ENCODE measurements at places on chromosomes 7 and 10.

- no peak for DNase-seq
Observed at GRCh38 chr10:69080226-69080625, 7.7 kb upstream of the SRGN start.

DNA sequence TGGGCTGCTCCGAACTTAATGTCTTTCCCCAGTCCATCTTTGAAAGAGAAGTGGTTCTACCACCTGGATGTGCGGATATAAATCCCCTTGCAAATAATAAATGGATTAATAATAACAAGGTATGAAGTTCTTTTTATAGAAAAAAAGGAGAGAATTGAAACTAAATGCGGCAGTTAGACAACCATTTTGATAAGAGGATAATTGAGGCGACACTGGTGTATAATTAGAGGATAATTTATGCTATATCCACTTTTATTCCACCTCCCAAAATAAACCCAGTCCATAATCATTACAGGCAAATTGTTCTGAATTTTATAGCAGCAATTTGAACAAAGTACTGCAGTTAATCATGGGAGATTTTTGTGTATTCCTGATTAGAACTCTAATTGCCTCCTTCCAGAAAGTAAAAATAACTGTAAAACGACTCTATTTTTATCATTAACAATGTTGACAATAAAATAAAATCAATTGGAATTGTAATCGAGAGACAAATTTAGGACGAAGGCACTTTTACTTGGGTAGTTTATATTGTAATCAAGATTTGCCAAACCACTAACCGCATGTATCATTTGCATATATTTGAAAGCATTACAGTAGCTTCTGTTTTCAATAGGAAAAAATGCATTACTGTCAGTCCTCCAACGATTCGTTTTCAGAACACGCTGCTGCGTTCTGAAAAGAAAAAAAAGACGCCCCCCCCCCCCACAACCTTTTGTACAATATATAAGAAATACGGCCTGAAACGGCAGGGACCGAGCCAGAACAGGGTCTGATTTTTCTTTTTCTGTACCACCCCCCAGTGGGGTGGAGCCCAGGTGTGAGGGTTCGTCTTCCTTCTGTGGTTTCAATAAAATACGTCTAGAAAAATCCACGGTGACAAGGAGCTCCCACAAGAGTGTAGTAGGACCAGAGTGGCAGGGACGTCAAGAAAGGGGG lies 838 bp upstream of the DLX6 start:
- DNase-seq = no peak

DNA sequence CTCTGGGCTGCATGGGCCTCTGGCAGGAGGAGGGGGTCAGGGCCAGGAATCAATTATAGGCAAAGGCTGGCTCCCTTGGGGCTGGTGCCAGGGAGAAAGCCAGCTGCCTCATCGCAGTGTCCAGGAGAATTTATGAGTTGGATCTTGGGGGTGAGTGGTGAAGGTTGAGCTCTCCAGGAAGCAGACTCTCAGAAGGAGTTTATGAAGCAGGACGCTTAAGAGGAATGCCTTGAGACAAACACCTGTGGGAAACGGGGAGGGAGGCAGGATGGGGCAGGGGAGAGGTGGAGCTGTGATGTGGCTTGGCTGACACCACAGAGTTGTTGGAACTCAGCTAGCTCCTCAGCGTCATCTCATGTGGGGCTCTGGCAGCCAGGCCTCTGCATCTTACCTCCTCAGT lies 428.5 kb downstream of the RPS24 start:
- no peak for DNase-seq

DNA sequence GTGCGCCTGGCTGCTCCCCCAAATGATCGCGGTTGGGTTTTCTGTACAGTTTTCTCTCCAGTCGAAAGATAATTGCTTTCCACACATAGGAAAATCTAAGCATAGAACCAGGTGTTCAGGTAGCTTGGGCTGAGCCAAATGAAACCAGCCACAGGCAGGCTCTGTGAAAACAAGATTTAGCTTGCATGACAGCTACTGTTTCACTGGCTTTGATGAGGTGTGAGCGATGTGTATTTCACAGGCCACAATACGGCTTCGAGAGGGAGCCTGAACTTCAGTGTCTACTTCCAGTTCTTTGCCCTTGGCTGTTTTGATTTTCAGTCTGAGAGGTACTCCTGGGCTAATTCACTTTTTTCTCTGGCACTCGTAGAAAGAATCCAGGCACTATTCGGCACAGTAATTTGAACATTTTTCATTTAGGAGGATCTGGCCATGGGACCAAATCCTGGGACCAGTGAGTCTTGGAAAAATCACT lies 110.5 kb downstream of the JCAD start:
- DNase-seq = no peak

- no peak for DNase-seq
Observed at GRCh38 chr7:33072471-33072870, 9.9 kb upstream of the NT5C3A start.

DNA sequence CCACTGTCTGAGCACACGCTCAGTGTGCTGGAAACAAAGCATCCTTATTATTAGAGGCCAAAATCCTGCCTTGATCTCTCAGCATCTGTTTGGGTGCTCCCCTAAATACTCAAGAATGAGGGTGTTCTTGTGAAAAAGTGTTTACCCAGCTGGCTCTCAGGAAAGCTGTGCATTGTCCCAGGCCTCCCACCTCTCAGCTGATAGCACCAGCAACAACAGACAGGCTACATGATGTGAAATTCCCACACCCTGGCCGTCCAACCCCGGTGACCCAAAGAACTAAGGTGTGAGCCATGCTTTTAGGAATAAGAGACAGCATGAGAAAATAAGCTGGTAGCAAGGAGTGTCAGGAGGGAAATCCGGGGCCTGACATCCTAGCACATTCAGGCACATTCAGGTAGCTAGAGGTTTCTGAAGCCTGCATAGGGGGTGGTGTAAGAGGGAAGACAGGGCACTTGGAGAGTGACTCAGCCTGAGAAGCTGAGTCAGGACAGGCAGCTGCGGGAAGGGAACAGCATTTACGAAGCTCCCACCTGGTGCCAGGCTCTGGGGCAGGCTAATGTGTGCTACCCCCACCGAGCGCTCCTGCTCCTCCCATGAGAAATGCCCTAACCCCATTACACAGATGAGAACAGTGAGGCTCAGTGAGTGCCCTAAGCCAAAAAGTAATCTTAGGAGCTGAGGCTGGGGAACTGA lies 205.6 kb downstream of the GRID1 start:
- no peak for DNase-seq

- DNase-seq = no peak
Observed at GRCh38 chr7:151623766-151624165, 104.1 kb upstream of the RHEB start.

DNA sequence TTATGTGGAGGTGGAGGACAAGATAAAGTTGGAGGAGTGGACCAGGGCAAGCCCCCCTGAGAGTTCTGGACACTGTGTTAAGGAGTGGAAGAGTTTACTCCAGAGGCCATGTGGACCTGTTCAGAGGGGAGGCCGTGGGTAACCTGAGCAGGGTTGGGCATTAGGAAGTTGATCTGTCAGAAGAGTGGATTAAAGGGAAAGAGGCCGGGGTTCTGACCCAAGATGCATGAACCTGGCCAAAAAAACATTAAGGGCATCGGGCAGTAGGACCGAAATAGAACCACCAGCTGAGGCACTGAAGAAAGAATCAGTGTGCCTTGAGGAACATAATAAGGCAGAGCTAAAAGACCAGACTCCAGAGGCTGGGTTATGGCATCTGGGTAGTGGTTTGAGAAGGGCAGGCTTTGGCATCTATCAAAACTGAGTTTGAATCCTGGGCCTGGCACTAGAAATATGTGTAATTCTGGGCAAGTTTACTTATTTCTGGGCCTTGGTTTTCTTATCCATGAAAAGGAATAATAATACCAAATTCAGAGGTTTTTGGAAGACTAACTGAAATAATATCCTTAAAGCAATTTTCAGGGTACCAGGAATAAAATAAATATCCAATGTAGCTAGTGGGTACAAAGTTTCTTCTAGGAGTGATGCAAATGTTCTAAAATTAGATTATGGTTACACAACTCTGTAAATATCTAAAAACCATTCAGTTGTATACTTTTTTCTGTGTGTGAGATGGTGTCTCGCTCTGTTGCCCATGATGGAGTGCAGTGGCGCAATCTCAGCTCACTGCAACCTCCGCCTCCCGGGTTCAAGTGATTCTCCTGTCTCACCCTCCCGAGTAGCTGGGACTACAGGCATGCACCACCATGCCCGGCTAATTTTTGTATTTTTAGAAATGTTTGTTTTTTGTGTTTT lies 10.9 kb upstream of the FRAT1 start:
- DNase-seq = no peak

- DNase-seq = no peak
Observed at GRCh38 chr7:108455998-108456677, at the start of gene NRCAM. NRCAM (minus strand) TSS chr7:108456436; CDS start chr7:108240064, 216,372 bp downstream.

- no peak for DNase-seq
Observed at GRCh38 chr10:29321656-29322055, 32.8 kb downstream of the LYZL1 start.

DNA sequence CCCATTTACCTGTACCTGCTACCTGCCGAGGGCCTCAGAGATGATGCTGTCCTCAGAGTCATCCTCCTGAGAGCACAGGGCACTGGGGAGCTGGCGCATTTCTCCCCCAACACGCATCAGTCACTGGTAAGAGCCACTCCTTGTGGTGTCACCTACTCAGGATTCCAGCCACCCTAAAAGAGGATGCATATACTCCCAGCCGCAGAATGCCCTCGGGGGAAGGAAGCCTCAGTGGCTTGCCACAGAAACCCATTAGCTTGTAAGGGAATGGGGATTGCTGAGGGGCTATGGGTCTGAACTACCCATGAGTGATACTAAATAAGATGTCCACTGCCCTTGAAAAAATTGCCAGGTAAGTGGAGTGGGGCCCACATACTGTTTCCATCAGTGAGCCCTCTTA lies 279.2 kb downstream of the WDR11 start:
- DNase-seq = no peak

GRCh38 chr10:87930141-87930540 lies 66.7 kb downstream of the PTEN start:
- DNase-seq = no peak

DNA sequence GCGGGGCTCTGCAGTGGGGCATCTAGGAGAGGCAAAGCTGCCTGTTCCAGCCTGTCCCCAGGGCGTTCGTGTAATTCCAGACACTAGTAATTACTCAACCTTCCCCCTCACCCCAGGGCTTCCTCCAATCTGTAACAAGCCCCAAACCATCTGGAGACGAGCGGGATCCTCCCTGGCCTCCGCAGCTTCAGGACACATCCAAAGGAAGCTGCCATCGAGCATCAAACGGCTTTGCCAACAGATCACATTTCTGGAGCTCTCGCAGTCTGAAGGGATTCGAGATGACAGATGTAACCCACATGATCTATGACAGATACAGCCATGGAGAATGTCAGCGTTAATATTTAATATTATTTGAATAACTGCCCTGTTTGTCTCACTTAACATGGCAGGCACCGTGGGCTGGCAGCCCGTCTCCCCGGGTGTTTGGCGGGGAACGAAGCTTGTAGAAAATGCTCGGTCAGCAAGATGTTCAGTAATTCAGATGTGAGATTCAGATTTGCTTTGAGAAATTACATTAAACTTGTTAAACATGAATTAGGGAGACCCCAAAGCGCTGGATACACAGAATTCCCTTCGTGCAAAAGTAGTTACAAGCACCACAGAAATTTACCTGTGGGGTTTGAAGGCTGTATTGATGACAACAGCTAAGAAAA lies 108.5 kb upstream of the C7orf33 start:
- no peak for DNase-seq

DNA sequence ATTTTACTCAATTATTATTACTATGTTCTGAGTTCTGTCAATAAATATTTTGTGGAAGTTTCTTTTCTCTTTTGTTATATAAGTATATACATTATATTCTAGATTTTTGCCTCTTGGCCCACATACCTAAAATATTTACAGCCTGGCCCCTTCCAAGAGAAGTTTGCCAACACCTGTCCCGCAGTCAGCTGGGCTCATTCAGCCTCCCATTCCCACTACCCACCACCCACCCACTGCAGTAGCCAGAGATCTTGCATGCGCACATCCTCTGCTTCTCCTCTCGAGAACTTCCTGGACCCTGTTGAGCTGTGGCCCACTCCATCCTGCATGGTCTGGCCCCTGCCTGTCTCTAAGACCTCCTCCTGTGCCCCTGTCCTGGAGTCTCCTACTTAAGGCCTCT lies 33.6 kb downstream of the WIPF3 start:
- DNase-seq = no peak

DNA sequence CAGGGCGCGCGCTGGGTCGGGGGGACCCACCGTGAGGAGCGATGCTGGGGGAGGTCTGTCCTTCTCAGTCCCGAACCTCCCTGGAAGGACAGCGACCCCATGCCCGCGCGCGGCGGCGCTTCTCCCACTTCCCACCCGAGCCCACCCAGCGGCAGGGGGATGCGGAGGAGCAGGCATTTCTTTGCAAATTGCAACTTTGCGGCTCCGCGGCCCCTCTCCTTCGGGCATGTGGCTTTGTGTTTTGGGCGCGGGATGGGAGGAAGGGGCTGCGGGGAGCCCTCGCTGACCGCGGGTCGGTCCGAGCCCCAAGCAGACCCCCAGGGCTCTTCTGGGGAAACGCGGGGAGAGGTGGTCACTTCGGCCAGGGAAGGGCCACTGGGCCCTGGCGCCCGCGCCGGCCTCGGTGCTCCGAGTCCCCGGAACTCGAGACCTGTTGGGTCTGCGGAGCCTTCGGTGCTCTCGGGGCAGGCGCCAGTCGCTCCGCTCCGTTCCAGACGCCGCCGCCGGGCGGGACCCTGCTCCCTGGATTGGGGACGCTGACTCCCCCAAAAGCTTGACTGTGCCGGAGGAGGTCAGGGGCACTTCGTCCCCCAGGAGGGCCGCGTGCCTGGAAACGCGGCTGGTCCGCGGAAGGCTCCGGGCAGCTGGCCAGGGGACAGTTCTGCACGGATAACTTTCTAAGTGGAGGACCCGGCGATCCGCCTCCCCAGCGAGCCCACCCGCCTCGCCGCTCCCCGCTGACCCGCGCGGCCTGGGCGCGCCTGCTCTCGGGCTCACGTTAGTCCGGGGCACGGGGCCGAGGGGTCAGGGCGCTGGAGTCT lies 164.2 kb upstream of the DPP6 start:
- no peak for DNase-seq

DNA sequence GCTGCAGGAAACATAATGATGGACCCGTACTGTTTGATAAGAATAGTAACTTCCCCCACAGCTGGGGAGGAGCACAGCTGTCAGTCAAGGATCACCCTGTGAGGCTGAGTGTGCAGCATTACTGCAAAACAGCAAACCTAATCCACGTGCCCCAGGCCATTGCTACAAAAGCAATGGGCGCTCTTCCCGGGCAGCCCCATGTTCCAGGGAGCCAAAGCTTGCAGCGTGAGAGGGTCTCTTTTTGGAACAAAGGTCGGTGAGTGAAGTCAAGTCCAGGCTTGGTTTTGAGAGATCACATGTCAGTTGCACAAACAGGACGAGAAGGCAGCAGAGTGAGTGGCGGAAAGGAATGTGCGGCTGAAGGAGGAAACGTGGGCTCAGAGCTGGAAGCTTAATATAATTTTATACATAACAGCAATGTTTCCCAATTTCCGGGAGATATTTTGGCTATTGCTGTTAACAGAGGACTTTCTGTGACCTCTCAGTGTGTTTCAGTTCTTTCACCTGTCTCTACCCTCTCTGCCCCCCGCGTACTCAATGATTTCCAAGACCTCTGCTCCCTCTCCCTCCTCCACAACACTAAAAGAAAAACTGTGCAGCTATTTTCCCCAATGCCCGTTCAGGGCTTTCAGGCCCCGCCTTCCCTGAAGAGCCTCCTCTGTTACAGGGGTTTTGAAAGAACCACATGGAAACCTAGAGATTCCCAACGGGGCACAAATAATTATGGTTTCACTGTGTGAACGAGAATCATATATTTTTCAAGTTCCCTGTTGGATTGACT lies 128.9 kb downstream of the MTPAP start:
- DNase-seq = no peak

GRCh38 chr10:94465684-94466083 lies 63.3 kb downstream of the TBC1D12 start:
- DNase-seq = no peak

Measured in GM12864 (cell line).